Left ventricle myocardium superior (tissue), 1 donor: ENCODE measurements at places on chromosomes 7 and 10. TPM values are rescaled to one million over a fixed set of nuclear protein-coding genes. Genes with fewer than 3 reads are reported as not detected.

DNA sequence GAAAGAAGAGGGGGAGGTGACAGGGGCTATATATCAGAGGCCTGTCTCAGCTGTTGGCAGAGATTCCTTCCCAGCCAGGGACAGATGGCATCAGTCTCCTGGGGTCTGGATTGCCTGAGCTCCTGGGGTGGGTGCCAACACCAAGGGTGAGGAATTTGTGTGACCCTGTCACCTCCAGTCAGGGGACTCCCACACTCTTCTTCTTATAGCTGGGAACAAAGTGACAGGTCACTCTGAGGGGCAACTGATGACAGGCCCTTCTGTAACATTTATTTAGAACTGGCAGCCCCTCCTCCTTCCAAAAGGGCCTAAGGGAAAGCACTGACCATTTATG is 53.7 kb upstream of the DUSP5 start:
- DNase-seq: peak; percentile 69

DNA sequence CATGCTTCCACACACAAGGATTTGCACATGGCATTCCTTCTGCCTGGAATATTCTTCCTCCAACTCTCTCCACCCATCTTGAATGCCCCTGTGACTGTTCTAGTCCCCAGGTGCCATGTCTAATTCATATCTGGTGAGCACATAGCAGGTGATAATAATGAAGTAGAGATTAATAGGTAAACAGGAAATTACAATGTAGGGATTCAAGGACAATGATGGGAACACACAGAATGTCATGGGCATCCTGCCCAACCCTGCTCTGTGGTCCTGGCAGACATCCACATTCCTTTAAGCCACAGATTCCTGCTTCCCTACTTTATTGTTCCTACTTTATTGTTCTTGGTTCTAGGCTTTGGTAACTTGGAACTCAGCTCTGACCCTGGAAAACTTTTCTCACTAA is 115.8 kb downstream of the THSD7A start:
- peak; percentile 19 for DNase-seq

DNA sequence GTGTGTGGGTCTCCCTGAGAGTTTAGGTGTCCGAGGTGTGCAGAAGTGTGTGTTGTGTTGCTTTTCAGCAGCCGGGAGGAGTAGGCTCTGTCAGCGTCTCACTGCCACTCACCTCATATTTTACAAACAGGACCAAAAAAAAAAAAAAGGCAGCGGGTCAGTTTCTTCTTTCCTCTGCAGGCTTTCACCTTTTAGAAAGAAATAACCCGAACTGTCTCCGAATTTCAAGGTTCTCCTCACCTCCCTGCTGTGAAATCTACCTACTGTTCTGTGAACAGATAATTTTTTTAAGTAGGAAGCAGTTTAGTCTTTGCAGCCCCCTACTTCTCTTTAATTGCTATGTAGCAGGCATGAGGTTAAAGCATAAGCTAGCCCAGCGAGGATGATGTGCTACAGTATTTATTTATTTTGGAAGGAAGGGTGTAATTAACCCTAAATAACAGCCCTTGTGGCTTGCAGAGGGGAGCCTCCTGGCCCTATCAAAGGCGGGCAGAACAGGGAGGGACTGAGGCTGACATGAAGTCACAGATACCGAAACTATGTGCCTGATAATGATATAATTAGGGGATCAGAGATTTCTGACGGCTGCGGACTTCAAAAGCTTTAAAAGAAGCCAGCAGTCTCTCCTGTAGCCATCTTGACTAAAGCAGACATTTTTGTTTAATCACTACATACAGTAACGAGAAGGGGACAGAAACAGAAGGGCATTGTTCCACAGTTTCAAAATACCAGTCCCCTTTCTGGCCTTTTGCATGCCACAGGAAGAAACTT is 1.6 kb downstream of the BAMBI start:
- DNase-seq: no peak

GRCh38 chr7:149495785-149496641 is 1.6 kb downstream of the ZNF746 start:
- DNase-seq: peak; percentile 83

DNA sequence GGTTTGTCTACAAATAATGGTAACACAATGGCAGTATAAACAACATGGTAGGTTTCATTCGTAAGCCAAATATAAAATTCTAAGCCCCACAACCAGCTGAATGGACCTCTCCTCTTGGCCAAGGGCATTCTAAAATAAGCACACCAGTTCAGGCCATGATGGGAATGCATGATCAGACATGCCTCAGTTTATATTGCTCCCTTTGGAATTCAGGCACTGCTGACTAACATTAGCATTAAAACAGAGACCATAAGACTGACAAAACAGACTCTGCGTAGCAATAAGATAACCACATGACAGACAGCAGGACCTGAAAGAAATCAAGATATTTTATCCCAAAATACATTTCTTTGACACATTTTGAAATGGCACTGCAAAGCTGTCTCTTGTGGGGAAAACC is 125.8 kb downstream of the FAM107B start:
- DNase-seq: no peak

DNA sequence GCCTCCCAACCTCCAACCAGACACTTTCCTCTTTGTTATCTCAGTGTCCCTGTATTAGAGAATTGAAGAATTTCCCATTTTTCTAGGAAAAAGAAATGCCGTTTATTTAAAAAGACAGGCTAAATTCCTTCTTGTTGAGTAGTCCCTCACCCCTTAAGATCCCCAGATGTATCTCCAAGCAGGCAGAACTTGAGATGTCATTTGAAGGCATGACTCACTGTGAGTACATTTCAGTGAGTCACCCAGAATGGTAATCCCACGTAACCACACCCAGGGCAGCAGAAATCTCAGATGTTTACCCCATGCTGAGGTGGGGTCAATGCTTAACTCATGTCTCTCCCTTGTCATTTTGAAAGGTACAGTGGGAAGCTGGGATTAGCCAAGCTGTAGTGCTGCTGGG is 4.4 kb downstream of the ZNF655 start:
- no peak for DNase-seq

DNA sequence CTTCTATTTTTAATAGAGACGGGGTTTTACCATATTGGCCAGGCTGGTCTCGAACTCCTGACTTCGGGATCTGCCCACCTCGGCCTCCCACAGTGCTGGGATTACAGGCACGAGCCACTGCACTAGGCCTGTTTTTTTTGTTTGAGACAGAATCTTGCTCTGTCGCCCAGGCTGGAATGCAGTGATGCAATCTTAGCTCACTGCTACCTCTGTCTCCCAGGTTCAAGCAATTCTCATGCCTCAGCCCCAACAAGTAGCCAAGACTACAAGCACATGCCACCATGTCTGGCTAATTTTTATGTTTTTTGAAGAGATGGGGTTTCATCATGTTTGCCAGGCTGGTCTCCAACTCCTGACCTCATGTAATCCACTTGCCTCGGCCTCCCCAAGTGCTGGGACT is 73.7 kb downstream of the TYW1B start:
- no peak for DNase-seq

DNA sequence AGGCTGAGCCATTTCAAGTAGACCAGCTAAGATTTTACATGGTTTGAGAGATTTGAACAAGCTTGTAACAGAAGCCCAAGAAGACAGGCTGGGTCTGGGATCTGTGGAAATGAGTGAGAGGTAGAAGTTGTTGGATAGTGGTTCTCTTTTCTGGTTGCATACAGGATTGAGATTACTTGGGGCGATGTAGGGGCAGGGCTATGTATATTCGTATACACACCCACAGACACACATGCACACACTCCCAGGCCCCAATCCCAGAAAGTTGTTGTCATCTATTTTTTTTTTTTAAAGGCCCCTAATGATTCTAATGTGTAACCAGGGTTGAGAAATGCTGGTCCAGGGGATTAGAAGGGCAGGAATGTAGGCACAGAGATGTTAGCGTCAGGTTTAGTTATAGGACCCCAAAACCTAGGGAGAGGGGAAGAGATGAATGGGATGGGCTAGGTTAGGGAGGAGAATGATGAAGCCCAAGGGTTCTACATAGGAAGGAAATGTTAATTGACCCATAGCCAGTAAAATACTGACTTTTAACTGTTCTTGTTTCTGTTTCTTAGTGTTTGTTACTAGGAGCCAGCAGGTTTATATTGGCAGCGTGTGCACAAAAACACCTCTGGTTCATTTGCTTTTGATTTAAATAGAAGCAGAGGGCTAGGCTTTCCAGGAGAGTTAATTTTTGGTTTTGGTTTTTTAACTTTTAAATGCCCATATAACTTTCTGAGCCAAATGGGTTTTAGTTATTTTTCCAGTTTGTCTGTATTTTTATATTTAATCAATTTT is 7.8 kb downstream of the TAX1BP1 start:
- no peak for DNase-seq

DNA sequence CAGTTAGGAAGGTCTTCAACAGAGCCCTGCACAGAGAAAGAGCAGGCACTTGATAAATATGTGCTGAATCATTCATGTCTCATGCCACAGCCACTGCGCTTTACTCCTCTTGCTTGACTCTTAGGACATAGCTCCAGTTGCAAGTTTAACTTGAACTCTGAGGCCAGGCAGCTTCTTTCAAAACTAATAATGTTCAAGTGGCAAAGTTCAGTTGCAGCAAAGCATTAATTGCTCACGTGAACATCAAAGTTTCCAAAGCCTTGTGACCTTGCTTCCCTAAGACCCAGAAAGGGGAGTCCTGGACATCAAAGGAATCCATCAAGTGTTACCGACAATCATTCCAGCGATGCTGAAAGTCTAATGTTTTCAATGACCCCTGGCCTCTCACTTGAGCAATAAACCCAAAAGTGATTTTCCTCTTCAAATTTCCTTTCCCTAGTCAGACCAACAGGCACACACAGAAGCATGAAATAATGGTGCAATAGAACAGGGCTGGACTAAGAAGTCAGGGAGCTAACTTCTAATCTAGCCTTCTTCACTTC is 21.8 kb upstream of the TECTB start:
- no peak for DNase-seq

DNA sequence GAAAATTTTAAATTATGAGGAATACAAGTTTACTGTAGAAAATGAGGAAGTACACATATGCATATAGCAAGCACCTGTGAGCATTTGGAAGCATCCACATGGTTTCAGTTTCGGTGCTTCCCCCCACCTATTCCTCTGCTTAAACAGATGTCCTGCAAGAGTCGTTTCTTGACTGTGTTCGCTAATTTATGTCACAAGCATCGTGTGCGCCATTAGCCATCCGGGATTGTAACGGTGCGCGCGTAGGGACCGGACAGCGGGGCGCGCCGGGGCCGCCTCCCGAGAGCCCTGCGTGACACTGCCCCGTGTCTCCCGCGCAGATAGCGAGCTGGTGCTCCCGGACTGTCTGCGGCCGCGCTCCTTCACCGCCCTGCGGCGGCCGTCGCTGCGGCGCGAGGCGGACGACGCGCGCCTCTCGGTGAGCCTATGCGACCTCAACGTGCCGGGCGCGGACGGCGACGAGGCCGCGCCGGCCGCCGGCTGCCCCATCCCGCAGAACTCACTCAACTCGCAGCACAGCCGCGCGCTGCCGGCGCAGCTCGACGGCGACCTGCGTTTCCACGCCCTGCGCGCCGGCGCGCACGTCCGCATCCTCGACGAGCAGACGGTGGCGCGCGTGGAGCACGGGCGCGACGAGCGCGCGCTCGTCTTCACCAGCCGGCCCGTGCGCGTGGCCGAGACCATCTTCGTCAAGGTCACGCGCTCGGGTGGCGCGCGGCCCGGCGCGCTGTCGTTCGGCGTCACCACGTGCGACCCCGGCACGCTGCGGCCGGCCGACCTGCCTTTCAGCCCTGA is 90.9 kb downstream of the NEURL1 start:
- peak; percentile 62 for DNase-seq

DNA sequence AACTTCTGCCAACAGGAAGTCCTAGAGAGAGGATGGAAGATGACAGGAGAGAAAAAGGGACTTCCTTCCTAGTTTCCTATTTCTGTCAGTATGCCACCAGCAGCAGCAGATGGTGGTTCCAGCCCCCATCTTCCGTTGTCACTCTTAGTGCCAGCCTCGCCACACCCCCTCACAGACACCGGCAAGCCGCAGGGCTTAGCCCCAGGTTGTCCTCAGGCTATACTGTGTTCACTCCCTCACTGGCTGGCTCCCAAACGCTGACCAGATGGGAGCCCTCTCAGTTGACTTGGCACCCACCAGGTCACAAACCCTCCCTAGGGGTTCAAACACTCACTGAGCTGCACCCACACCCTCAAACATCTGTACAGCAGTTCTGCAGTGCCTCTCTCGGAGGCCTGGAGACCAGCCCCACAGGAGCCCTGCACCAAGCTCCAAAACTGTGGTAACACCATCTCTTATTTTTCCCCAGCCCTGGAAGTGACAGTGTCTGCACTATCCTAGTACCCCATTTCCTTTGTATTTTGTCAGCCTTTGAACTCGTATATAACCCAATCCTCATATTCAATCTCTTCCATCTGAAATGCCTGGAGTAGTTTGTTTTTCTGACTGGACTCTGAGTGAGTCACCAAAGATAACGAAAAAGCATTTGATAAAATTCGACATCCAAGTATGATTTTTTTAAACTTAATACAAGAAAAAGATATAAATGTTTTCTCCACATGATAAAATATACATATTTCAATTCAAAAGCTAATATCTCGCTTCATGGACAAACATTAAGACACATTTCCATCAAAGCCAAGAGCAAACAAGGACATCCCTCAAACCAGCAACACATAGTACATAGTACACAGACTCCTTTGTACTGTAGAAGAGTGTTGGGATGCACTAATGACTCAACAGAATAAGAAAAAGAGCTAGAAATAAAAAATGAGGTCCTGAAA is 34.5 kb downstream of the SMURF1 start:
- peak; percentile 66 for DNase-seq

DNA sequence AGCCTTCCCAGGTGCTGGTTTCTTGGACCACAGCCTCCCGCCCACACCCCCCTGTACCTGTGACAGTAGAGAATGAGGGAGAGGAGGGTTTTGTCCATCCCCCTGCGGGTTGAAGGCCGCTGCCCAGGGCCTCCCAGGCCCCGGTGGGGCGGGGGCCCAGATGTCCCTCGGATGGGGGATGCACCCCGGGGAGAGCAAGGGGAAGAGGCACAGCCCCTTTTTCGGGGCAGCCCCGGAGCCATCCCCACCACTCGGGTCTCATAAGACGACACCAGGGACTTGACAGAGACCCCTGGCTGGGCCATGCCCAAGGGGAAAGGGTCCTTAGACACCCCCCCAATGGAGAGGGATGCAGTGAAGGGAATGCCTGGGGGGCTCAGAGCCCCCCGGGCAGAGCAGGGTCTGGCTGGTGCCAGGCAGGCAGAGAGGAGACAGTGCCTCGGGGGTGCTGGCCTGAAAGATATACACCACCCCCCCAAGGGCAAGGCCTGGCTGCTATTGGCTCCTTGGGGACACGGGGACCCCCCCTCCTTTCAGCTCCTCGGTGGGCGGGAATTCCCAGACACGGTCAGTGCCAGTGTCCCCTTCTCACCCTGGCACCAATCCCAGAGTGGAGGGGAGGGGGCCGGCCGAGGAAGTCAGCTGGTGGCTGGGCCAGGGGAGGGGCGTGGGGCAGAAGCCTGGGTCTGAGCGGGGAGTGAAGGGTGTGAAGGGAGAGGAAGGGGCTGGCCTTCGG is 3.7 kb upstream of the SPACDR start:
- no peak for DNase-seq

- no peak for DNase-seq
Measured at GRCh38 chr7:148563583-148564274, 26.8 kb upstream of the C7orf33 start.

GIGYF1 gene
- 29.4 TPM for total RNA-seq

SND1 gene
- 92.3 TPM for total RNA-seq

TACR2 gene
- total RNA-seq: not detected

TDRD1 gene
- 2.7 TPM for total RNA-seq

DPYSL4 gene
- total RNA-seq: 45.2 TPM

TMEM270 gene
- total RNA-seq: not detected

ARL3 gene
- 13.6 TPM for total RNA-seq

AKR1D1 gene
- total RNA-seq: not detected

UCMA gene
- total RNA-seq: not detected

CPN1 gene
- not detected for total RNA-seq
